Epithelial cell of esophagus (primary cell): ENCODE measurements at places on chromosomes 2 and 18.
A peak's percentile ranks its signal among the peaks of the same experiment; 100 is the strongest.

GRCh38 chr2:85958731-85959130, 69.9 kb upstream of the ST3GAL5 start:
- DNase-seq, result no peak

GRCh38 chr18:75612456-75612855, 185.0 kb upstream of the SMIM21 start:
- DNase-seq, result no peak

DNA sequence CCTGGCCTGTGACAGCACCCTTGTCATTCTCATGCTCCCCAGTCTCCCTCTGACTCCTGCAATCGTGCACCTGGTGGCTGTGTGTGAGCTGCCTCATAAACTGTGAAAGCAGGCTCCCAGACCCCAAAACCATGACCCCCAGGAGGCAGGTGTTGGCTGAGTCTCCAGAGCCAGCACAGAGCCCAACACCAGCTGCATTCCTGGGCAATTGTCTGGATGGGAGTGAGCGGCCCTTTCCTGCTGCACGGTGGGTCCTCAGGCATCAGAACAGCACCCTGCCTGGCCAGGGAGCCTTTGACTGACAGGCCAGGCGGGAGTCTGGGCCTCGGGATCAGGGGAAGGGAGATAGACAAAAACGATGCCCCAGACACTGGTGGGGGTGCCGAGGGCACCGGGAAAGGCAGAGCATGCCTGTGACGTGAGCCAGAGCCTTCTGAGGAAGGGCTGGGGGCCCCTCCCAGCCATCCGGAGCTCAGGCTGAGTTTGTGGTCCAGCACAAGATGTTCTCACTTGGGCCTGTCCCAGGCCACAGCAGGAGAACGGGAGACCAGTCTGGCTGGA, 135.1 kb upstream of the GPC1 start:
- no peak for DNase-seq

GRCh38 chr18:42310956-42311355, 355.9 kb downstream of the PIK3C3 start:
- DNase-seq, result peak; percentile 82

- DNase-seq, result peak; percentile 82
These were observed 16.2 kb upstream of the RHOB start for GRCh38 chr2:20430461-20431300.

DNA sequence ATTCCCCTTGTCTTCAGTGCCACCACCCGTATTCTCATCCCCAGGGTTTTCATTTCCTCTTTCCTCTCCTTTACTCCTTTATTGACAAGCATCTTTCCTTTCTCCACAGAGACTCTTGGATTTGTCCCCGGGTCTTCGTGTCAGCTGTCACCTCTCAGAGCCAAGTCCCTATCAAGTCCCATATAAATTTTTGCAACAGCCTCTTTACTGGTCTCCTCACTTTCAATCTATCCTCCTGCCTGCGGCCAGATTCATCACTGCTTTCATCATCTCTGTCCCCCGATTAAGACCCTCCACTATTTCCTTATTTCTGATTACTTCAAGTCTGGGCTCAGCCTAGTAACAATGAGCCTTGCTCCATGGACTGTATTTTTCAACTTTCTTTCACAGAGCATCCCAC, 113.8 kb downstream of the CTAGE1 start:
- no peak for DNase-seq

DNA sequence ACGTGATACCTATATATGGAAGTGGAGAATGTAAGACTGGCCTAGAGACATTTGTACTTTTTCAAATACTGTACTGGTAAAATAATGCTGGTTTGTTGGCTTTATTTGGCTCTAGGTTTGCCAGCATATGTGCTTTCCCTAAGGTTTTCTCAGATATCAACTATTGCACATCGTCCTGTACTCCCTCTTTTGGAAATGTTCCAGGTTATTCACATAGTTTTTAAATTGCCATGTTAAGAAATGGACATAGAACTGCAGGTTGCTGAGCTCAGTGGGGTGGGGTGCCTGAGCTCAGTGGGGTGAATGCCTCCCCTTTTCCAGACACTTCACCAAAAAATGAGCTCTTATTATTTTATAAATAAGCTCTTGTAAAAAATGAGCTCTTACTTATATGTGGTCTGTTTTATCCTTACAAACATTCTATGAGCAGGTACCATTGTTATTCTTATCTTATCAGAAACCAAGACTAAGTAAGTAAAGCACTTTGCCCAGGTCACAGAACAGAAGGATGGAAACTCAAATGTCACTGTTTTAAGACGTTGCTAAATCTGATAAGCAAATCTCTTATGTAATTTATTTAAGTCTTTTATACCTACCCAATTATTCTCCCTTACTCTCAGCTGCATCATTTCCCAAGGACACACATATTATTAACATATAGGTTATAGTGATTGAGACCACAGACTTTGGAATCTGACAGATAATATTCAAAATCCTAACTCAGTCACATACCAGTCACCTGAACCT, 99.0 kb downstream of the CPS1 start:
- DNase-seq, result no peak

DNA sequence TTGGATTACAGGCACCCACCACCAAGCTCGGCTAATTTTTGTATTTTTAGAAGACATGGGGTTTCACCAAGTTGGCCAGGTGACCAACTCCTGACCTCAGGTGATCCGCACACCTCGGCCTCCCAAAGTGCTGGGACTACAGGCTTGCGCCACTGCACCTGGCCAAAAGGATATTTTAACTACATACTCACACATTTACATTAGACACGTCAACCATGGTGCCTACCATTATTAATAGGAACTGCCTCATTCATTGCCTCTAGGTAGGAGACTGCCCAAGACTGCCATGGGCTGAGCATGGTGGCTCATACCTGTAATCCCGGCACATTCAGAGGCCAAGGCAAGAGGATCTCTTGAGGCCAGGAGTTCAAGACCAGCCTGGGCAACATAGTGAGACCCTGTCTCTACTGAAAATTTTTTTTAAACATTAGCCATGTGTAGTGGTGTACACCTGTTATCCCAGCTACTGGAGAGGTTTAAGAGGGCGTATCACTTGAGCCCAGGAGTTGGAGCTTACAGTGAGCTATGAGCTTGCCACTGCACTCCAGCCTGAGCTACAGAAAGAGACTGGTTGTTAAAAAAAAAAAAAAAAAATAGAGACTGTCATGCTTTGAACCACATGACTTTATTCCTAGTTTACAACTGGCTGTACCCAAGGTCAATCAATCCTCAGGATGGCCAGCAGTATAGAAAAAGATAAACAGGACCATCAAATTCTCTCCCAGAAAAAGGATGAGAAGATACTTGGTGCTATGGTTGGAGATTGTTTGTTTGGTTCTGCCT, 31.1 kb upstream of the EPC2 start:
- DNase-seq, result no peak

DNA sequence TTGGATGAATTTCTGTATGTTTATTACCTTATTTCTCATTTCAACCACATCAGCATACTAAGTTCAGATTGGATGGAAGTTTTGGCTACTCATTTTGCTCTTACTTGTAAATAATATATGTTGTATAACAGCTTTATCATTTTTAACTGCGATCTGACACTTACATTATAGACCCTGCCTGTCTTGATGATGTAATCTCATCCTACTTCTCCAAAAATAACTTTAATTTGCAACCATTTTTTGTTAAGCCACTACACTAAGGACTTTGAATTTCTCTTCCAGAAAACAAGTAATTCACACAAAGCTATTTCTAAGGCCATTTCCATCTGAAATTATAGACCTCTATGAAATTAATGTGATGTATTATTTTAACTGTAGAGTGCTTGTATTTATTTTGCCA, 240.7 kb downstream of the WDR7 start:
- no peak for DNase-seq

DNA sequence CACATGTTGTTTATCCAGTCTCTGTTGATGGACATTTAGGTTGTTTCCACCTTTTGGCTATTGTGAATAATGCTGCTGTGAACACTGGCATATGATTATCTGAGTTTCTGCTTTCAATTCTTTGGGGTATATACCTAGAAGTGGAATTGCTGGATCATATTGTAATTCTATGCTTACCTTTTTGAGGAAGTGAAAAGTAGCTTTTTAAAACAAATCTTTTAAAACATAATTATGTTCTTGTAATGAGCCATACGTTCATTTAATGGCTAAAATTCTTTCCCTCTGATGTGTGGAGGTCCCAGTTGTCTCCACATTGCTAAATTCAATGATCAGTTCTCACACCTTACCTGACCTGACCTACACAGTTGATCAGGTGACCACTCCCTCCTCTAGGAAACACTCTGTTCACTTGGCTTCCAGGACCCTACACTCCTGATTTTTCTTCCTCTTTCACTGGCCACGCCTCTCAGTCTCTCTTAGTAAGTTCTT, 27.8 kb upstream of the SERTAD2 start:
- no peak for DNase-seq

GRCh38 chr18:79682894-79683625, 3.5 kb downstream of the CTDP1 start:
- no peak for DNase-seq

DNA sequence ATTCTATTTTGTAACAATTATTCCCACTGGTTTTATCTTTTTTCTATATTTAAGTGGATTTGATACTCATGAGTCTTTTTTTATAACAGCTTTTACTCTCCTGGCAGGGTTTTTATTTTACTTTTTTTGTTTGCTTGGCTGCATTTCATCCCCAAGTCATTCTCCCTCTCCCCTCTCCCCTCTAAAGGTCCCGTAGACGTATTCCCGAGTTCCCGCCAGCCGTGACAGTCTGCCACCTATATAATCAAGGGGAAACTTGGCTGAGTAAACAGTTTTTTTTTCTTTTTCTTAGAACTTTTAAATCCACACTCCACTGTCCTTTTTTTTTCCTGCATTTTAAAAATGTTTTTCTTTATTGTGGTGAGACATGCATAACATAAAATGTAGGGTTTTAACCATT, 433.1 kb upstream of the HS6ST1 start:
- DNase-seq, result no peak

DNA sequence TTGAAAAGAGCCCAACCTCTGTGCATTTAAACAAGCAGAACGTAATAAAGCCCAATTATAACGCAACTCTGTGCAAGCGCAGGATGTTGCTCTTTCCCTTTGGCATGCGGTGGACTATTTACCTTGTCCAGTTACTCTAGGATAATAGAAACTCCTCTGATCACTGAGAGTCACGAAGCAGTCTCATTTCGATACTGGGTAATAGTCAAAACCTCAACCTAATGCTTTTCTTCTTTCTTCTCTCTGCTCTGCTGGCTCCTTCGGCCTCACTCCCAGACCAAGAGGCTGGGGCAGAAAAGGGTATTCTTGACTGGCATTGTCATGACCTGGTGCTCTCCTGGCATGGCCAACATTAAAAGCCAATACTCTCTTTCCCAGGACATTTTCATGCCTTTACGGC, 89.7 kb upstream of the GCFC2 start:
- DNase-seq, result no peak

DNA sequence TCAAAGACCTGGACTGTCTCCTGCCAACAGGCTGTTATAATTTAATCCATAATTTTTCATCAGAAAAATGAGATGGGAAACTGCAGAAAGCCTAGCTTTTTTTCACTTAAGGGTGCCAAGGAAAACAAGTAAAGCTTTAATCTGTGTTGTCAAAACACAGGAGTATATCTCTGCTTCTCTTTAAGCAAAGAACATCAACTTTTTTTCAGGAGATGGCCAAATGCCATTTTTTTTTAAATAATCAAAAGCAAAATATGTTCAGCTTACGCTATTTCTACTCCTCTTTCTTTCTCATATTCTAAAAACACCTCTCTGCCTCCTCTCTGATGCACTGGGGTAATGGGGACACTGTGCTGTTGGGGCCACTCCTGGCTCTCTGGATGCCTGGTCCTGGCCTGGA, 73.1 kb upstream of the NXPH2 start:
- no peak for DNase-seq

GRCh38 chr2:231469583-231469950, 5.3 kb upstream of the NCL start:
- DNase-seq, result no peak
